ENCODE measurements at places on chromosomes 2 and 18.

GRCh38 chr18:14781671-14782070 lies 33.7 kb downstream of the ANKRD30B start:
- no peak for DNase-seq

DNA sequence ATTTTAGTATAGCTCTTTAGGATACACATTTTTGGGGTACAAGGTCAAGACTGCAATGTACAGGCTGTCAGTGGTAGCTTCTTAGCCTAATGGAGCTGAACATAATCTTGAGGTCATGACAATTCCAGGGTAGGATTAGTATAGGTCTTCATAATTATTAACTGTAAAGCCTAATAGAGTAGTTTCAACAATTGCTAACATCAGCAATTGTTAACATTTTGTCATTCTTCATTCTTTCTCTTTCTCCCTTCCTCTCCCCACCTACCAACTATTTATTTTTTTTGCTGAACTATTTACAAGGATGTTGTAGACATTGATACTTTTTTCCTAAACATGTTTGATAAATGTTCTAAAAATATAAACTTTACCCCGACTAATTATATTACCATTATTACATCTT lies 461.3 kb upstream of the DCC start:
- no peak for DNase-seq

DNA sequence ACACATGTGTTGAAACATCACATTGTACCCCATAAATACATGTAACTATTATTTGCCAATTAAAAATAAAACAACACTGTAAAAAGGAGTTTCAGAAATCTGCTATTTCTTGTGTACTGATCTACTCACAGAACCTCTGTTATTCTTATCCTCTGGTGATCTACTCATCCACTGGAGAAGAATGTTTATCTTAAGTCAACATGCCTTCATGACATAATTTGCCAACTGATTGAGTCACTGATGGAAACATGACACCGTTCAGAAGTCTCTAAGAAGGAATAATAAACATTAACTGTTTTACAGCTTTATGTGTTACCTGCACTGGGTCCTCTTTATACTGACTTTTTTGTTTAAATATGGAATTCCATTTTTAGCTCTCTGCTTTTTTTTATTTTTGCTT lies 555.2 kb downstream of the DCDC2C start:
- DNase-seq: no peak

GRCh38 chr2:135373702-135374101 lies 157.3 kb downstream of the ZRANB3 start:
- DNase-seq: no peak

GRCh38 chr2:118865106-118865505 lies 17.7 kb upstream of the EN1 start:
- no peak for DNase-seq

DNA sequence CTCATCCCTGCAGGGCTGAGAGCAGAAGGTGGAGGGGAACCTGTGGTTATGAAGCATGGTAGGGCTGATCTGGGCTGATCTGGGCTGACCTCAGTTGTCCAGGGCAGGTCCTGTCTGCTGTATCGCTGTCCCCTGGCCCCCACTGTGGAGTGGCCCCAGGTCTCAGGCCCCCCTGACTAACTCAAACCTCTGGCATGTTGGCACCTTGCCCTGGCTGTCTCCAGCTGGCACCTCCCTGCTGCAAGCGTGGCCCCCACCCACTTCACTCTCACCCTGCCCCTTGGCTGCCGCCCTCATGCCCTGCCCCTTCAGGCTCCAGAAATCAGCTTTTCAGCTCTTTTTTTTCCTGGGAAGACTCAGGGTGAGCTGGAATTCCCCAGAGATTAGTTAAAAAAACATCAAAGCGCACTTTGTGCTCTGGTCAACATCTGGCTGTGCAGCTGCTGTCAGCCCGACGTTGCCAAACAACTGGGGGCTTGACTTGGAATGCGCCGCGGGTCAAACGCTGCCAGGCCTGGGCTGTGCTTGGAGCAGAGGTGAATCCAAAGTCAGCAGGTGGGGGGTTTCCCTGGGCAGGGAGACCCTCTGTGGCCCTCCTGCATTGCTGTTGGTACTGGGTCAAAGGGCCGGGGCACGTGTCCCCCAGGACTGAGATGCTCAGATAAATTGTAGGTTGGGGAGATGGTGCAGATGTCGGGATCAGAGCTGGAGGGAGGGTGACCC lies 173.8 kb upstream of the HDAC4 start:
- DNase-seq: no peak

GRCh38 chr2:88489181-88489580 lies 36.7 kb upstream of the FOXI3 start:
- DNase-seq: no peak

GRCh38 chr2:38619458-38620164 lies 16.9 kb upstream of the HNRNPLL start:
- DNase-seq: no peak

GRCh38 chr2:68850524-68850923 lies 20.7 kb downstream of the BMP10 start:
- DNase-seq: no peak

- DNase-seq: no peak
Observed at GRCh38 chr2:150355440-150355839, 132.0 kb downstream of the RND3 start.

DNA sequence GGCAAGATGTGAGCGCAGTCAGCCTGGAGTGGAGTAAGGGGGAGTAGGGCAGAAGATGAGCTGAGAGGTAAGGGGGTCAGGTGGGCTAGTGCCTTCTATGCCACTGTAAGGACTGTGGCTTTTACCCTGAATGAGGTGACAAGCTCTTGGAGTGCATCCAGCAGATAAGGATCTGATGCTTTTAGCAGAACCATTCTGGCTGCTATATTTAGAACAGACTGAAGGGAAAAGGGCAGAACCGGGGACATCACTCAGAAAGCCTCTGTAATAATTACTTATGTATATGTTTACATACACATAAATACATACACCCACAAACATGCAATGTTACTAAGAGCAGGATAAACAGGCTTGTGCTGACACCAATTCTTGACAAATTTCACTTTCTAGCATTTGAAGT lies 124.8 kb downstream of the DTNB start:
- no peak for DNase-seq

DNA sequence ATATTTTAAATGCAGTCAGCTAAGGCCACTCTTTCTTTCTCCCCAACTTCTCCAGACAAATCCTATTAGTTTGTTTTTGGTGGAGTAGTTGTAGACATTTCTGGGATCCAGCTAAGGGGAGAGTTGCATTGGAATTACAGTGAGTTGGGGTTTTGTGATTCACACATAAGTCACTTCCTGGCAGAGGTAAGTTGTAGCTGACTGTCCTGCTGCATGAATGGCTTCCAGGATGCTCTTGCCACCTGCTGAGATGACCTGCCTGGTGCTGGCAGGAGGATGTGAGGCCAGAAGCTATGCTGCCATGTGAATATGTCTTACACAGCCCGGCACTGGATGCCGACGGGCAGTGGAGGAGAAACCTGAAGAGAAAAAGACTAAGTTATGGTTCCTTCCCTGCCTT lies 243.7 kb downstream of the TDRD15 start:
- DNase-seq: no peak

- no peak for DNase-seq
Observed at GRCh38 chr2:78999406-78999805, 26.1 kb upstream of the REG3G start.

- no peak for DNase-seq
Observed at GRCh38 chr2:190811811-190812210, 68.8 kb upstream of the GLS start.

DNA sequence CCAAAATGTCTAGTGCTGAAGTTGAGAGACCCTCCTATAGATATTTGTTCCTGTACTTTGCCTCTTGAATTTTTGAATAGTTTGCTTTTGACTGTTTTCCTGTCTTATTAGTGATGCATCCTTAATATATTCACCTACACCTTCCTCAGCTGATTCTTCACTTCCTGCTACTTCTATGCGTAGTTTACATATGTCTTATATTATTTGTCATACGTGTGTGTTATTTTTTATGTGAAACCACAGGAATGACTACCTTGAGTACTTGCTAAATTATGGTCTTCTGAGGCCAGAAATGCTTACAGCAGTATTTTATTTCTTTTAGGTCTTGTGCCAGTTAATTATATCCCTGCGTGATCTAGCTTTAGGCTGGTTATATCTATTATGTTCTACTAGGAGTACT lies 9.9 kb downstream of the UBE2E3 start:
- DNase-seq: no peak

DNA sequence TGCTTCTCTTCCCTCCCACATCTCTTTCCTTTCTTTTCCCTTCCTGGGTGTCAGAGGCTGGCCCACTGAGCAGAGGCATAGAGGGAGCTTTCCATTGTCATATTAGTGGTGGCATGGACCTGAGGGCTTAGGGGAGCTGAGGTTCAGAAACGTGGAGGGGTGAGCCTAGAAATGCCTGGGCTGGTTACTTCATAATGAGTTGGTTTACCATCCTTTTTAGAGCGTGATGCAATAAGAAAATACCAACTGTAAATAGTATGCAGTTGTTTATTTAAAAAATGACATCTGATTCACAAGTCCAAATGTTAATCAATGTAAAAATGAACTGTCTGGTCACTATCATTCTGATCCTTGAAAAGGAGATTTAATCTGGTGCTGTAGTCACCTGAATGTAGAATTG lies 46.3 kb downstream of the MYO1B start:
- DNase-seq: no peak

- no peak for DNase-seq
Observed at GRCh38 chr2:71277147-71277475, 50.2 kb upstream of the PAIP2B start.

DNA sequence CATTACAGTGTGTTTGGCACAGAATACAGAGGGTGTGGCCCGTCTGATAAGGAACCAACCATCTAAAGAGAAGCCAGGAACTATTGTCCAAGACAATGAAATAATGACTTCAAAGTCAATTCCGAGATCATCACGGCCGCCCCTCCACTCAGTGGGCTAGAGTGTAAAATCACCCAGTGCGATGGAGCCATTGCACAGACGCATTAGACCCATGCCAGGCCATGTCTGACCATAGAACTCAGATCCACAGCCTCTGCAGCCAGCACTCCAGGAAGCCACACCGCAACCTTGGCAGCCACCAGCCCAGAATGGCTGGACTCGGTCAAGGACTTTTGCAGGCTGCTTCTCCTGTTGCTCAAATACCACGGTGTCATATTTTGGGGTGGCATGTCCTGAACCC lies 835.7 kb downstream of the DCDC2C start:
- no peak for DNase-seq

DNA sequence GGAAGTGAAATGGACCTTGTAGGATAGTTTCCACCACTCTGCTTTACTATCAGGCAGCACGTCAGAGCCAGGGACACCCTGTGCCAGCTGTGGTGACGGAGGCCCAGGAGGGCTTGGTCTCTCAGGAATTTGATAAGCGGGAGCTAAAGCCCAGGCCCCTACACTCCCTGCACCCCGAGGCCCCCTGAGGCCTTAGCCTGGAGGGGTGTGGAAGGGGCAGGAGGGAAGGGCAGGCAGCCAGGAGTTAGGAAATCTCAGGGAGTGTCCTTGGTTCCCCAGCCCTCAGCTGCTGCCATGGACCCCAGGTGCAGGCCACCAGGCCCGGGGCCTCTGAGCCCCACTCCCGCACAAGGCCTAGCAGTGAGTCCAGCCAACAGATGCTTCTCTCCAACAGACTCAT lies 38.2 kb downstream of the PDIA6 start:
- DNase-seq: no peak

DNA sequence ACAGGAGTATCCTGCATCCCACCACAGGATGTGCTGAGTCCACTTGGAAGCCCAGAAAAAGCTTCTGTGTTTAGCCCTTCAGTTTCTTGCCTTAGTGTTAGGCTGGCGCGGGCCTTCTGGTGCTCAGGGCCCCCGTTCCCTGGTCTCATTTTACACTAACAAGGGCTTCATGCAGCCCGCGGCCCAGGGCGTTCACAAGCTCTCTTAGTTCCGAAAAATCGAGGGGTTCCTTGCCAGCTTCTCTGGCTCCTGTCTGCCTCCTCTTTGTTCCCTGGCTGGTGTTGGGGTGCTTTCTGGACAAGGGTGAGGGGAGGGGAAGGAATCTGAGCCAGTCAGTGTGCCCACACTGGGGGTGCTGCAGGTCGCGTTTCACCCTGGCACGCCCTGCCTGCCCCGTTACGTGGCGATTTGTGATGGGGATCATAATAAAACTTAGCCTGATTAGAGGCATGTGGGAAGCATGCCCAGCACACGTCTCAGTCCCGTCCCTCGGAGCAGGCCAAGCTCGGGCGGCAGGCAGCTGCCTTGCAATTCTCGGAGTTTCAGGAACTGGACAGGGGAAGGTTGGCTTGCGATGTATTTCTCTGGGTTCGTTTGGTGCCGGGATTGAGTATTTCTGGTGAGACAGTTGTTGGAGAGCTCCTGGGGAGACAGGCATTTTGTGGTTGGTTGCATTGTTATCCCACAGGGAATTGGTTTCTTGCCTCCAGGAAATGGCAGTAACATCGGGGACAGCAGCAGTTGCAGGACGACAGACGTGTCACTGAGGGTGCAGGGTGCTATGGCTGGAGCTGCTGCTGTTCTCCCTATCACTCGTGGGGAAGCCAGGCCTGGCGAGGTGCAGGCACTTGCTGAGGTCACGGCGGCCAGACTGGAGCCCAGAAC lies 22.9 kb downstream of the SH3BP4 start:
- DNase-seq: no peak

- DNase-seq: no peak
Observed at GRCh38 chr2:28624793-28625701, 126.6 kb upstream of the PPP1CB start.

- DNase-seq: no peak
Observed at GRCh38 chr2:157777427-157777826, 98.7 kb downstream of the ACVR1 start.

- DNase-seq: no peak
Observed at GRCh38 chr18:34492652-34493051, 217.4 kb upstream of the DTNA start.

GRCh38 chr2:113894156-113894743 lies 4.4 kb downstream of the ACTR3 start:
- no peak for DNase-seq

GRCh38 chr2:30936977-30937376 lies 129.7 kb upstream of the CAPN13 start:
- DNase-seq: no peak

DNA sequence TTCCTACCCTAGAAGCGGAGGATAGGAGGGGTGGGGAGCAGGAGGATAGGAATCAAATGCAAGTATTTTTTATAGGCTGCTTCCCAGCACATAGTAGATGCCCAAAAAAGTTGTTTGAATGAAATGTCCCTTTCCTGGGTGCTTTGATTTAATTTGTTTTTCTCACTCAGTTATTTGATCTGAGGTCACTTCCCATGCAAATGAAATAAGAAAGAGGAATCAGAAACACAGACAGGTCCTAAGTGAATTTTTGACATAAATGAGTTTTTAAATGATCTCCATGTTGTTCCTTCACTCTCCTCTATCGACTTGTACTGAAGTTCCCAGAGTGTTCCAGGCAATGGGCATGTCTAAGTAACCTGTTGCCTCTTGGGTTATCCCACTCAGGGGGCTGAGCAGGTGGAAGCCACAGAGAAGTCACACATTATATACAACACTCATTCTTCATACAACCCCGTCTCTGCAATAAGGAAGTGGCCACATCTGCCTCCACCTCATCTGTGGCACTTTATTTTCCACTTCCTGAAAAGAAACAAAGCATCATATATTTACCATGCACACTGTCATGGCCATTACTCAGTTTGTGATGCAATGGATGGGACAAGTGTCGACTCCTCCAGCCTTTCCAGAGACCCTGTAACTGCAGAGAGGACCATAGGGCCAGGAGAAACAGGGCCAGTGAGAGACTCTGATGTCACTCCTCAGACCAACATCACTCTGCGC lies 81.9 kb upstream of the ZNF397 start:
- no peak for DNase-seq

Measured in activated naive CD4-positive, alpha-beta T cell (primary cell).